Thoracic aorta (tissue), 2 donors: ENCODE measurements at places on chromosomes 1 and 21. TPM values are rescaled to one million over a fixed set of nuclear protein-coding genes. Genes with fewer than 3 reads are reported as not detected.

Gene PYHIN1
- total RNA-seq: 2.8 TPM

- DNase-seq: no peak
Measured at GRCh38 chr1:13544221-13544556, 30.4 kb upstream of the LRRC38 start.

Gene GLMP
- 27.7 TPM for total RNA-seq

DNA sequence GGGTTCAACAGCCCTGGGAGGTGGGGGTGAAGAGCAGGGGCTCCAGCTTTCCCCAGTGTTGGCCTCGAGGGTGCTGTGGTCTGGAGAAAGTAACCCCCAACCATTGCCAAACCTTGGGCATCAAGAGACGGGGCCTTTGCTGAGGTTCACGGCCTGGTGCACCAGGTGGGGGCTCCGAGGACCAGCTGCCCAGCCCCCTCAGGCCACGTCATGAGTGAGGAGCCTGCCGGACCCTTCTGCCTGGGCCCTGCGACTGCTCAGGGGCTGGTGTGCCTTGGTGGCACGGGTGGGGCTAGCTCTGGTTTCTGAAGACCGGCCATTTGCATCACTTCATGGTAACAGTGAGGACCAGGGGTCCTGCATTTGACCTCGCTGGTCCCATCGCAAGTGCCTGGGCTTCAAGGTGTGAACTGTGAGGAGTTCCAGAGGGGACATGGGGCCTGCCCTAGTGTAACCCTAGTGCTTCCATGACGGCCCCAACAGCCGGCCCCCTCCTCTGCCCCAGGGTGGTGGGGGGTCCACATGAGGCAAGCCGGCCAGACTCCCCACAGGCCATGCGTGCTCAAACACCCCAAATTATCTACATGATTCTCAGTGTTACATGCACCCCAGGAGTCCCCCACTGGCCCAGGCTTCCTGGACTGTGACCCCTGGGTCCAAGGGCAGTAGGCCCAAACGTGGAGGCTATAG, 13.5 kb downstream of the MORN1 start:
- DNase-seq: no peak

DNA sequence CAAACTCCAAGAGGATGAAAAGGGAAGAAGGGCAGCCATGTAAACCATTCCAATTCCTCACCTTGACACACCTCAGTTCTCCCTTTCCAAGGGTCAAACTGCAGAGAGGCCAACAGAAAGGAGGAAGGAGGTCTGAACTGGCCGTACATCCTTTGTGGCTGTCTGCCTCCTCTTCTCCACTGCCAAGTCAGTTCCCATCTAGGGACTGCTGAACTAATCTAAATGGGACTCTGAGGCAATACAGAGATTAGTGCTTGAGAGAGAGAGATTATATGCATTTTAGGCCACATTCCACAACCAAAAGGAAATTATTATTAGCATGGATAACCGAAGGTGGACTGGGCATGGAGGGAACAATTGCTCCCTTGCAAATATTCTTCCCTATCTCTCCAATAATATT, 2.7 kb downstream of the ARHGEF11 start:
- no peak for DNase-seq

DNA sequence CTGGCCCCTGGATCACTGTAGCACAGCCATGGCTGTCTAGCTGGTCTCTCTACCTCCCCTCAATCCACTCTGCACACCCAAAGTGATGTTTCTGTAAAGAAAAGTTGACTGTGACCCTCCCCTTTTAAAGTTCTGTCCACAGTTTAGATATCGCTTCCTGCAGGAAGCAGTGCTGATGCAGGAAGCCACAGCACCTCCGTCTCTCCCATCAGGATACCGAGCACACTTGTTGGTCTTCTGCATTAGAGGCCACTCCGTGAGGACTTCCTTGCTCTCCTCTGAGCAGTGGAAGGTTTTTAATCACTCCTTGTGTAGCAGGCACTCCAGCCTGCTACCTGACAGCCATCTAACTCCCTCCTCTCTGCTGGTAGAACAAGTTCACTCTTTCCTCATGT, 69.5 kb downstream of the GADD45A start:
- DNase-seq: no peak
